ENCODE measurements at places on chromosomes 16 and 17. TPM values are rescaled to one million over a fixed set of nuclear protein-coding genes. Genes with fewer than 3 reads are reported as not detected.

The KRT17 gene
- not detected for total RNA-seq

The LRRC75A gene
- total RNA-seq, result 0.95 TPM

The CD19 gene
- not detected for total RNA-seq

The EVPLL gene
- not detected for total RNA-seq

The SSTR5 gene
- total RNA-seq, result not detected

The P2RX5 gene
- 0.36 TPM for total RNA-seq

The PMM2 gene
- 19.3 TPM for total RNA-seq

The NXPH3 gene
- 6.6 TPM for total RNA-seq

The GP1BA gene
- total RNA-seq, result 1.3 TPM

- H3K27ac ChIP-seq, result no peak overlapping the region
- peak overlapping the region; percentile 81 for H3K4me3 ChIP-seq
- H3K27me3 ChIP-seq, result peaks cover 28% of the 10 kb centered on the region
- no peak for DNase-seq
- peaks cover 36% of the 10 kb centered on the region for H3K4me1 ChIP-seq
Measured at GRCh38 chr16:2152695-2153506, 2.7 kb upstream of the TRAF7 start.

- peaks cover 19% of the 10 kb centered on the region for H3K4me1 ChIP-seq
- peaks cover 66% of the 10 kb centered on the region for H3K36me3 ChIP-seq
- no peak overlapping the region for H3K27ac ChIP-seq
- no peak for DNase-seq
- H3K27me3 ChIP-seq, result no peaks in the 10 kb centered on the region
Measured at GRCh38 chr16:15598648-15599190, 44.2 kb downstream of the MARF1 start.

DNA sequence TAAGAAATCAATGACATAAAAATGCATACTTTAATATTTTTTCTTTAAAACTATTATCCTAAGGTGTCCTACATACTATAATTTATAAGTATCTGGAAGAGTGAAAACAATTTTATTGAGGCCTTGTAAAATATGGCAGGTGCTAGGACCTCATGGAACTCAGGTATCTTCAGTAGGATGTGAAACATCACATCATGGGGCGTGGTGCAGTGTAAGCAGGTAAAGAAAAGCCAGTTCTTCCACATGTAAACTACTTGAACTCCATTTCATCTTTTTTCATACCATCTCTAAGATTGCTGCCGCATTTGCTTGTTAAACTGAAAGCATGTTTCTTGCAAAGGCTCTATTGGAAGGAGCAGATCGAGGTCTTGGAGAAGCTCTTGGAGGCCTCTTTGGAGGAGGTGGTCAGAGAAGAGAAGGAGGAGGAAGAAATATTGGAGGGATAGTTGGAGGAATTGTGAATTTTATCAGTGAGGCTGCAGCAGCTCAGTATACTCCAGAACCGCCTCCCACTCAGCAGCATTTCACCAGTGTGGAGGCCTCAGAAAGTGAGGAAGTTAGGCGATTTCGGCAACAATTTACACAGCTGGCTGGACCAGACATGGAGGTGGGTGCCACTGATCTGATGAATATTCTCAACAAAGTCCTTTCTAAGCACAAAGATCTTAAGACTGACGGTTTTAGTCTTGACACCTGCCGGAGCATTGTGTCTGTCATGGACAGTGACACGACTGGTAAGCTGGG, at the start of gene CAPNS2:
TSS of gene CAPNS2 (plus strand) at position 253 of the 744 bp plus-strand sequence. CDS start at position 326, 73 bp downstream.
- H3K4me1 ChIP-seq, result peaks cover 18% of the 10 kb centered on the region
- H3K4me3 ChIP-seq, result no peak within 1 kb of the TSS
- no peaks in the 10 kb centered on the region for H3K27me3 ChIP-seq

DNA sequence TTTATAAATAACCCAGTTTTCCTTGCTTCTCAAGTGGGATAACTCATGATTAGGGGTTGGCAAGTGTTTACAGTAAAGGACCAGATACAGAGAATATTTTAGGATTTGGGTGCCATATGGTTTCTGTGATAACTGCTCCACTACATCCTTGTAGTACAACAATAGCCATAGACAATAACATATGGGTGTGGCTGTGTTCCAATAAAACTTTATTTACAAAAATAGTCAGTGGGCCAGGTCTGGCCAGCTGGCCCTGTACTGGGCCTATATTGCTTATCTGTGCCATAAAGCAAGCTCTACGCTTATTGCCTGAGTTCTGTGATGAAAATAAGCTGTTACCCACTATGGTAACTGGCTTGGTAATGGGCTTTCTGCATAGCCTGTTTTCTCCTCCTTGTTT, 386.5 kb upstream of the RBFOX1 start:
- H3K36me3 ChIP-seq, result peaks cover 6% of the 10 kb centered on the region
- no peak overlapping the region for H3K4me3 ChIP-seq
- H3K27me3 ChIP-seq, result peaks cover 5% of the 10 kb centered on the region
- no peak for DNase-seq

DNA sequence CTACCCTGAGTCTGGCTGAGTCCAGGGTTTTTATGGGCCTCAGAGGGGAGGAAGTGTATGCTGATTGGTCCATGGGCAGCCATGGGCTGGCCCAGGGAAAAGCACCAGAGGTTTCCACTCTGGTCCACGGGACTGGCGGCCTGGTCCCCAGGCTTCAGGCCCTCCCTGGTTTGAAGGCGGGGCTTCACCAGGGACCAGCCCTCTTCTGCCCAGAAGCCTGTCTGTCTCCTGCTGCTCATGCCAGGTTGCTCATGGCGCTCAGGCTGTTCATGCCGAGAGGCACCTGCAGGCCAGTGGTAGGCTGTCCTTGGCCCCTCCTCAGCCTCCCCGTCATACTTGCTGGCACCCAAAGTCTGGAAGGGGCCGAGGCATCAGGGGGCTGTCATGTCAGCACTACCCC, 45.0 kb upstream of the CLEC19A start:
- no peak overlapping the region for H3K4me3 ChIP-seq
- DNase-seq, result no peak
- no peaks in the 10 kb centered on the region for H3K4me1 ChIP-seq
- H3K27ac ChIP-seq, result no peak overlapping the region
- H3K27me3 ChIP-seq, result peaks cover 3% of the 10 kb centered on the region

GRCh38 chr17:45223539-45224528, 2.1 kb downstream of the FMNL1 start:
- H3K27ac ChIP-seq, result no peak overlapping the region
- peaks cover 22% of the 10 kb centered on the region for H3K4me1 ChIP-seq
- peaks cover 14% of the 10 kb centered on the region for H3K27me3 ChIP-seq
- no peak overlapping the region for H3K4me3 ChIP-seq

GRCh38 chr16:56547120-56547948, 17.5 kb upstream of the MT4 start:
- H3K36me3 ChIP-seq, result no peaks in the 10 kb centered on the region
- no peak for DNase-seq
- peaks cover 7% of the 10 kb centered on the region for H3K4me1 ChIP-seq
- no peak overlapping the region for H3K4me3 ChIP-seq
- H3K27me3 ChIP-seq, result peaks cover 4% of the 10 kb centered on the region

DNA sequence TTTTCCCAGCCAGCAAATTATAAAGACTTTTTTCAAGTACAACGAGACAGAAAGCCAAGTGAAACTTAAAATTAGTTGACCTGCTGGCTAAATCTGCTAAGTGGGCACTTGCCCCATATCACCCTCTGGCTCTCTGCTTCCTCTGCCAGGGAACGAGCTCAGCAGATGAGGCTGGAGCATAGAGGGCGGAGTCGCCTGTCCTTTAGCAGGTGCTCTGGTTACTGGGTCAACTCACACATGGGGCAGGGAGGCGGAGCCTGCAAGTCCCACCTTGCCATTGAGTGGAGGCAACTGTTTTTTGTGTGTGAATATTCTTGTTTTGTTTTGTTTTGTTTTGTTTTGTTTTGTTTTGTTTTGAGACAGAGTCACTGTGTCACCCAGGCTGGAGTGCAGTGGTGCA, 62.5 kb downstream of the EMP2 start:
- no peak overlapping the region for H3K4me3 ChIP-seq
- no peaks in the 10 kb centered on the region for H3K4me1 ChIP-seq
- no peaks in the 10 kb centered on the region for H3K36me3 ChIP-seq

GRCh38 chr17:40068917-40069750, 6.4 kb downstream of the THRA start:
- peaks cover 7% of the 10 kb centered on the region for H3K36me3 ChIP-seq
- peaks cover 12% of the 10 kb centered on the region for H3K27me3 ChIP-seq
- H3K4me1 ChIP-seq, result peaks cover 44% of the 10 kb centered on the region
- no peak overlapping the region for H3K27ac ChIP-seq

DNA sequence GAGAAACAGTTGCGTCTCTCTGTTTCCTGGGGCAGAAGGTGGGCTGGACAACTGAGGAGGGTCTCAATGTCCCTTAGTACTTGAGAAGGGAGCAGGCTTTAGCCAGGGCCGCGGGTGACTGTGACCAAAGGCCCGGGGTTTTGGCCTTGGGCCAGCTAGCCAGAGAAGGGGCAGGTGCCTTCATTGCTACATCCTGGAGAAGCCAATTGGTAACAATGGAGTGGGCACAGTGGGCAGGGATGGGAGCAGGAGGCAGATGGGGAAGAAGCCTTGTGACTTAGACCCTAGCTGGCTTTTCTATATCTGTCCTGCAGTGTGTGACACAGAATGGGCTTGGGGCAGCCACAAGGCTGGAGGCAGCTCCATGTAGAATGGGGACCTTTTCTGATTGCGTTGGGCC, 46.0 kb downstream of the CLEC16A start:
- H3K4me1 ChIP-seq, result peaks cover 2% of the 10 kb centered on the region
- no peak overlapping the region for H3K4me3 ChIP-seq
- no peak overlapping the region for H3K27ac ChIP-seq
- no peaks in the 10 kb centered on the region for H3K27me3 ChIP-seq
- peaks cover 50% of the 10 kb centered on the region for H3K36me3 ChIP-seq
- no peak for DNase-seq

- H3K36me3 ChIP-seq, result peaks cover 25% of the 10 kb centered on the region
- no peak overlapping the region for H3K27ac ChIP-seq
- peaks cover 11% of the 10 kb centered on the region for H3K4me1 ChIP-seq
- H3K27me3 ChIP-seq, result peaks cover 3% of the 10 kb centered on the region
Measured at GRCh38 chr17:42720996-42721583, 23.8 kb downstream of the EZH1 start.

DNA sequence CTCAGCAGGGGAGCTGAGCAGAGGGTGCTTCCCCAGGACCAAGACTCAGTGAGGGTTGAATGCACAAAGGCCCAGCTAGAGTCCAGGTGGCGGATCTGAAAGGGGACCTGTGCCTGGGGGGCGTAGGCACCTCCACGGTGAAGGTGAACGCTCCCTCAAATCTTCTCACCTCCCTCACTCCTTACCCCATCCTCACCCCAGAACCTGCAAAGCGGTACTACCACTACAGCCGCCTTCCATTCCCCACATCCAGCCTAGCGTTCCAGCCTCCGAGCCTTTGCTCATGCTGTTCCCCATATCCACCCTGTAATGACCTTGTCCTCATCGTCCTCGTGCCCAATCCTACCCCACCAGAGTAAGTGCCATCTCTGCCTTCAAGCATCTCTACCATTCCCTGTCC, 30.6 kb downstream of the TRPV3 start:
- no peak overlapping the region for H3K4me3 ChIP-seq
- H3K4me1 ChIP-seq, result no peaks in the 10 kb centered on the region
- H3K36me3 ChIP-seq, result peaks cover 3% of the 10 kb centered on the region
- no peak for DNase-seq
- no peaks in the 10 kb centered on the region for H3K27me3 ChIP-seq

GRCh38 chr16:51565184-51565583, 414.1 kb upstream of the SALL1 start:
- DNase-seq, result no peak
- H3K27me3 ChIP-seq, result no peaks in the 10 kb centered on the region
- H3K4me1 ChIP-seq, result peaks cover 6% of the 10 kb centered on the region
- no peak overlapping the region for H3K27ac ChIP-seq
- H3K4me3 ChIP-seq, result no peak overlapping the region

DNA sequence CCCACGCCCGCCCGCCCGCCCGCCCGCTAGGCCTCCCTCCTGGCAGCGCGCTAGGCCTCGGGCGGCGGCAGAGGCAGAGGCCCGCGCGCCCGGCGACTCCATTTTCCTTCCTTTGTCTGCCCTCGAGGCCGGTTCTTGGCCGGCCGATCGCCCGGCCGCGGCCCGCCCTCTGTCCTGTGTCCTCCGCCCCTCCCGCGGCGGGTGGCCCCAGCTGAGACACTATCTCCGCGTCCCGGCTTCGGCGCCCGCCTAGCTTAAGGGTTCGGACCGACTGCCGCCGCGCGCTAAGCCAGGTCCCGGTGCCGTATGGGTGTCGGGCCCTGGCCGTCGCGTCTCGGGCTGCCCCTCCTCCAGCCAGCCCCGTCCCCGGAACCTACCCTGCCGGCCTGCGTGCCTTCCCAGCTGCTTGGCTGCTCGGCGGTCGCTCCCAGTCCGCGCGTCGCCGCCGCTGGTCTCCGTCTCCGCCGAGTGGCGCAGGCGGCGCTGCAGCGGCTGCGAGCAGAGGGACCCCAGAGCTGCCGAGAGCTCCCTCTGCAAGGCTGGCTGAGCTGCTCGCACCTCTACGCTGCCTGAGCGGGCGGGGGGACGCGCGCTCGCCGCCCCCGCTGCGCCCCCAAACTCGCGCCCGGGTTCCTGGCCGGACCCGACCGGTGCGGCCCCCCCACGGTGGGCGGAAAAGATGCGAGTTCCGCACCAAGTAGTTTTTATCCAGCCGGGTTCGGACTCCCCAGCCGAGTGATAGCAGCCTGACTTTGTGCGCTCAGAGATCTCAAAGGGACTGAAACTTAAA, 787 bp downstream of the CTCF start:
- peak overlapping the region; percentile 88 for H3K27ac ChIP-seq
- H3K4me1 ChIP-seq, result peaks cover 19% of the 10 kb centered on the region
- peaks cover 4% of the 10 kb centered on the region for H3K27me3 ChIP-seq

- H3K36me3 ChIP-seq, result no peaks in the 10 kb centered on the region
- DNase-seq, result peak; percentile 41
- H3K4me1 ChIP-seq, result peaks cover 25% of the 10 kb centered on the region
- peak overlapping the region; percentile 74 for H3K27ac ChIP-seq
- H3K27me3 ChIP-seq, result peaks cover 3% of the 10 kb centered on the region
Measured at GRCh38 chr17:62966426-62967204, 580 bp downstream of the TANC2 start.

- no peak overlapping the region for H3K27ac ChIP-seq
- H3K36me3 ChIP-seq, result peaks cover 4% of the 10 kb centered on the region
- no peak overlapping the region for H3K4me3 ChIP-seq
- no peak for DNase-seq
- H3K4me1 ChIP-seq, result peaks cover 3% of the 10 kb centered on the region
Measured at GRCh38 chr16:5516115-5516514, 418.5 kb upstream of the EEF2KMT start.

- peaks cover 7% of the 10 kb centered on the region for H3K36me3 ChIP-seq
- DNase-seq, result no peak
- H3K27me3 ChIP-seq, result peaks cover 4% of the 10 kb centered on the region
- no peak overlapping the region for H3K4me3 ChIP-seq
- H3K4me1 ChIP-seq, result no peaks in the 10 kb centered on the region
Measured at GRCh38 chr17:5203178-5203907, 11.7 kb upstream of the ZNF594 start.

GRCh38 chr17:30908717-30909420, 2.8 kb upstream of the TEFM start:
- no peak overlapping the region for H3K4me3 ChIP-seq
- H3K27ac ChIP-seq, result no peak overlapping the region
- peaks cover 3% of the 10 kb centered on the region for H3K36me3 ChIP-seq
- peaks cover 1% of the 10 kb centered on the region for H3K27me3 ChIP-seq

- H3K4me3 ChIP-seq, result peak overlapping the region; percentile 20
- no peaks in the 10 kb centered on the region for H3K36me3 ChIP-seq
- peak; percentile 16 for DNase-seq
- no peaks in the 10 kb centered on the region for H3K4me1 ChIP-seq
- H3K27me3 ChIP-seq, result peaks cover 1% of the 10 kb centered on the region
- H3K27ac ChIP-seq, result no peak overlapping the region
Measured at GRCh38 chr16:75138636-75139035, 9.7 kb upstream of the ZFP1 start.

DNA sequence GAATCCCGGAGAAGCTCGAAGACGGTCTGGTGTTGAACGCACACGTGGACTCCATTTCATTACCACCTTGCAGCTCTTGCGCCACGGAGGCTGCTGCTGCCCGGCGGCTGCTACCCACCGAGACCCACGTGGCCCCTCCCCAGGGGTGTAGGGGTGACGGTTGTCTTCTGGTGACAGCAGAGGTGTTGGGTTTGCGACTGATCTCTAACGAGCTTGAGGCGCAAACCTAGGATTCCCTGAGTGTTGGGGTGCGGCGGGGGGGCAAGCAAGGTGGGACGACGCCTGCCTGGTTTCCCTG, 1.7 kb upstream of the CBX4 start:
- peaks cover 6% of the 10 kb centered on the region for H3K4me1 ChIP-seq
- H3K27ac ChIP-seq, result no peak overlapping the region
